ENCODE measurements at places on chromosomes 3 and 15.

DNA sequence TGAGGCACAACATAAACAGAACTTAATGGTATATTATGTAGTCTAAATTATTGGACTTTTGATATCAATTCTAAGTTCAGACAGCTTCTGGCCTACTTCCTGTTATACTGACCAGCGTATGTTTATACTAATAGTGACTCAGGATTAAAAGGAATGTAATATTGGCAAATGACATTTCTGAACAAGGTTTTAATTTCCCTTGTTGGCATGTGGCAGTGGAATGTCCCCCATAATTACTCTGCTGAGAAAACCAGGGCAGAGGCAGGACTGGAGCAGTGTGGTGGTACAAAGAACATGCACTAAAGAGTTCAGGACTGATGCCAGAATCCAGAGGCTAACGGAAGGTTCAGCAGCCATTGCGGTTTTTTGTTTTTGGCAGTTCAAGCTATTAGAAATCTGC lies 184.0 kb downstream of the KCNAB1 start:
- no peak for DNase-seq

GRCh38 chr15:96066126-96066525 lies 264.4 kb upstream of the NR2F2 start:
- DNase-seq = no peak

- no peak for DNase-seq
Observed at GRCh38 chr3:133259767-133260166, 140.1 kb upstream of the BFSP2 start.

GRCh38 chr3:195823280-195823679 lies 11.6 kb upstream of the MUC4 start:
- DNase-seq = no peak

- DNase-seq = no peak
Observed at GRCh38 chr3:13853978-13854296, 25.9 kb downstream of the WNT7A start.

GRCh38 chr15:42093966-42094365 lies 396 bp downstream of the PLA2G4D start:
- DNase-seq = no peak

DNA sequence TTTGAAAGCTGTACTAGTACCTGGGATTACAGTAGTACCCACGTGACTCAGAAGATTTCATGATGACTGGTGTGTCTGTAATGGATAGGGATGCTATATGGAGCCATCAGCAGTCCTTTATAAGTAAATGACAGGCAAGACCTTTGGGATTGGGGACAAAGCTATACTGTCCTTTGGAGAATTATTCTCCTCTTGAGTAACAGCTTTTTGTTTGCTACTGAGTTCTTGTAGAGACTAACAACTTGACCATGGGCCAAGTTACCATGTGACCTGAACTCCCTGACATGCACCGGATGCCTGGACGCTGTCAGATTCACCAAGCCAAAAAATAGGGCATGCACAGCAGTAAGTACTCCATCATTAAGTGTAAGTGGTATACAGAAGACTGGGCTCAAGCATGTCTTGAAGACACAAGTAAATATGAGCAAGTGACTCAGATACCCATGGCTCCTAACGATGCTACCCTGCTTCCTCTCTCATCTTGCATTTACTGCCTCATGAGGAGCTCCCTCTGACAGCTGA lies 12.9 kb downstream of the SEC11A start:
- no peak for DNase-seq

DNA sequence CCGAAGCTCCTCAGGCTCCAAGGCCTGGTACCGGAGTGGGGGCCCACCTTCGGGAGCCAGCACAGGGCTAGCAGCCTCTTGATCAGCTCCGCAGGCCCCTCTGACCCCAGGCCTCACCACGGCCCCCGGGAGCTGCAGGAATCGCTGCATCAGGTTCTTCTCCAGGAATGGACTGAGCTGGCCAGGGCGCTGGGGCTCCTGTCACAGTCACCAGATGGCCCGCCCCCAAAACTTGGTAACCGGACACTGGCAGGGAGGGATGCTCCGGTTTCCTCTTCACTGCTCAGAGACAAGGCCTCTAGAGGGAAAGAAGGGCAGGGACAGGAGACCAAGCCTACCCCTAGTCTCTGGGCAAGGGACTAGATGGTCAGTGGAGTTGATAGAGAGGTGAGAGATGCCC lies 9.9 kb downstream of the AP3B2 start:
- DNase-seq = no peak

DNA sequence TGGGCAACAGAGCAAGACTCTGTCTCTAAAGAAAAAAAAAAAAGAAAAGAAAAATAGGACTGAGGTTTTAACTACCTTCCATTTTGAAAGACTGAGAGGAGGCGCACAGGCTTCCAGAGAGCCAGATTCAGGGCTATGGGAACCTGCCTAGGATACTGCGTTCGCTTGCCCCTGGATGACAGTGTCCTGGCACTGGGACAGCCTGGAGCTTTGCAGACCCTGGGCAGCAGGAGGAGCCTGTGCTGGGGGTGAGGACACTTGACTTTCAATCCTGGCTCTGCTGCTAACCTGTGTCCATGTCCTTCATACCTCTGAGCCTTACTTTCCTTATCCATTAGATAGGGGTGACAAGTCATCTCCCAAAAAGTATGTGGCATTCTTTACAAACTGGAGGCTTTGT lies 31.2 kb downstream of the CD276 start:
- no peak for DNase-seq

DNA sequence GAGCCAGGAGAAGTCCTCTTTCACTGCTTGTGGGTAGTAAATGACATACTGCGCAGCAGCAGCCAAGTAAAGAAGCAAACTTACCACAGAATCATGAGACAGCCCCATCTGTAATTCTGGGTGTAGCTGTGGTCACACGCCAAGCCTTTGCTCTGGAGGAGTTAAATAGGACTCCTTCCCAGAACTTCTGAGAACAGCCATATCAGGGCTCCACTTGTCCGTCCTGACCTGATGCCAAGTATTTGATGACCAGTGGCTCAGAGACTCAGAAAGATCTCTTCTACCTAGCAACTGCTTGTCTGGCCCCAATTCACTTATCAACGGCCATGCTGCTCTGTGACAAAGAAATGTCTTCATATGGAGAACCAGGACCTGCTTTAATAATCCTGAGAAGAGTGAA lies 20.6 kb upstream of the GOLIM4 start:
- DNase-seq = no peak

- peak; percentile 75 for DNase-seq
Observed at GRCh38 chr15:51982013-51982769, 10.6 kb upstream of the LEO1 start.

- DNase-seq = no peak
Observed at GRCh38 chr15:66941791-66942190, 123.6 kb upstream of the SMAD3 start.

DNA sequence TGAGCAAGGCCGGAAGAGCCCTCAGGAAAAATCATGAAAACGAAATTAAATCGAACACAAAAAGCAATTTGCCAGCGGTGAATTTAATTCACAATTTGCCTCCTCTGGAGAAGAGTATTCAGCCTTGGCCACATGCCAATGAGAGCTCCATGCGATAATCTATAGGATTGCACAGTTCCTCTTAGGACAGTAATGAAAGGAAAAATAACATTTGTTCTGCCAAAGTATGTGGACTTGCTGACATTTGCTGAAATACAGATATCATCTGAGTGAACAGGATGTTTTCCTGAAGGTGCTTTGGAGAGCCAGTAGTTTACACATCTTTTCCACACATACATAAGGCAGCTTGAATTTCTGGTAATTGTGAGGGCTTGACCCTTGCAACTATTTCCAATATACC lies 188.6 kb upstream of the PDZRN3 start:
- DNase-seq = no peak

GRCh38 chr3:171824116-171824515 lies 13.8 kb upstream of the PLD1 start:
- DNase-seq = no peak

DNA sequence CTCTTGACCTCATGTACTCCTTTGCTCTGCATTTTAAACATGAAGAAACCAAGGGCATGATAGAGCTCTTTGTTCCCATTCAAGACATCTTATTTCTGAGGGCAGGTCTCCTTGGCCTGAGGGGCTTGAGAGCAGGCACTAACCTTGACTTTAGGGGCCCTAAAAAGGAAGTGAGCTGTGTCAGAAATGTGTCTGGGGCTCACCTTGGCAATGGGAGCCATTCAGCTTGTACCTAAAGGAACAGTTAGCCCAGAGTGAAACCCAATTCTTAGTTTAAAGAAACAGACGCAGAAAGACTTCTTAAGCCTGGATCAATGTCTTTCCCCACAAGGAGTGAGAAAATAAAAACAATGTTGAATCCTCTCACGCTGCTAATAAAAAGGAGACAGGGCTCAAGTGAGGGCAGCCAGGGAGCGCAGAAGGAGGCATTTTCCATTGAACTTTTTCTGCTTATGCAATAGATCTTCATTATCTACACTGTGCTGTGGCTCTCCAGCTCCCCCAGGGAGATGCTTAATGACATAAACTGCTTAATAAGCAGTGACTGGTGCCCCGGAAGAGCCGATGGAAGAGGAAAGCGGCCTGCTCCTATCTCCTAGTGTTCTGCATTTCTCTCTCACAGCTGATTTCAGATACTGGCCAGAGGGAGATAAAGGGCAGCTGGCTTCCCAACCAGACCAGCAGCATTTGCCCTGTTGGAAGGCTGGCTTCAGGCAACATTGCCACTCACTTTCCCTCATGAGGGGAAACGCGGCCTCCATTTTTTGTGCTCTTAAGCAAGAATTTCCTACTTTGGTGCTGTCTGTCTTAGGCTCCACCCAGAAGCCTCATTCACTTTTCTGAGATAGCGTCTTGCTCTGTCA lies 152.0 kb downstream of the OPA1 start:
- peak; percentile 69 for DNase-seq

- DNase-seq = no peak
Observed at GRCh38 chr3:53936347-53936746, 44.7 kb upstream of the SELENOK start.

DNA sequence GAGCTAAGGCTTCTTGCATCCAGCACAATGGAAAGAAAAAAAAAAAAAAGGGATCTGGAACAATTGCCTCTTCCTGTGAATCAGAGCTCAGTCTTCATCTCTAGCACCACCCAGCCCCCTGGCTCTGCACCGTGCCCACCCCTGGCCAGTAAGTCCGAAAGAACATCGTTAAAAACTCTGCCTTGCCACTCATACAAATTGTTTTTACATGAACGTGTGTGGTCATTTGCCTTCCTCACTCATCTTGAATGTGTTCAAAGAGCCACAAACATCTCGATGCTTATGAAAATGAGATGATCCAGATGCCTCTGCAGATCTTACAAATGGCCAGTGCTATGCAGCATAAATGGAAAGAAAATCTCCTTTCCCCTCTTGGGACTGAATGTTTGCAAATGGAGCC lies 400.0 kb upstream of the PPP2R3A start:
- DNase-seq = no peak

DNA sequence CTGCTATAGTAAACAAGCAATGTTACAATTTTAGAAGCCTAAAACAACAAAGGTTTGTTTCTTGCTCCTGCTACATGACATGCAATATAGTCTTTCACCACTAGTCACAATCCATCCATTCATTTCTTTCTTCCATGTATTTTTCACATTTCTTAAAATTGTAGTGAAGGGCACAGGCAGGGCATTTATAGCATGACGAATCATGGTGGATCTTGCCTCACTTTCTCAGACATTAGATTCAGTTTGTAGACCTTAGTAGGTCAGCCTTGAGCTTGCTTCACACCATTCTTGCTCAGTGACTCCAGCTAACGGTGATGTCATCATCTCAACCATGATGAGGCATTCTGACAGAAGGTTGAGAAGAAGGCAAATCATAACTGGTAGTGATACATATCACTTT lies 546.8 kb downstream of the TBL1XR1 start:
- no peak for DNase-seq

GRCh38 chr15:67469680-67470079 lies 51.3 kb upstream of the C15orf61 start:
- DNase-seq = no peak

DNA sequence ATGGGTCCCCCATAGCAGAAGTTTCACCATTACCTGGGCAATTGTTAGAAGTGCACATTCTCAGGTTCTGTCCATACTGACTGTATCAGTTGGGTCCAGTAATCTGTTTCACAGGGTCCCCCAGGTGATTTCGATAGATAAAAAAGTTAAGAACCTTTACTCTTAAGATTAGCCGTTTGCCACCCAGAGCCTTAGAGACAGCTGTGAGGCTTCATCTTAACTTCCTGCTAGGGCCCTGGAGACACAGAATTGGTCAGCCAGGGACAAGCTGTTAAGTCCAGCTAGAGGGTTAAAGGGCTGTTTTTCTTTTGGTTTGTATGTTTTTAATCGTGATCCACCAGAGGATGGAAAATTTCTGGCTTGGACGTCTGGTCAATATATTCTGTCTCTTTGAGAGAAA lies 6.7 kb downstream of the FAM162A start:
- no peak for DNase-seq

DNA sequence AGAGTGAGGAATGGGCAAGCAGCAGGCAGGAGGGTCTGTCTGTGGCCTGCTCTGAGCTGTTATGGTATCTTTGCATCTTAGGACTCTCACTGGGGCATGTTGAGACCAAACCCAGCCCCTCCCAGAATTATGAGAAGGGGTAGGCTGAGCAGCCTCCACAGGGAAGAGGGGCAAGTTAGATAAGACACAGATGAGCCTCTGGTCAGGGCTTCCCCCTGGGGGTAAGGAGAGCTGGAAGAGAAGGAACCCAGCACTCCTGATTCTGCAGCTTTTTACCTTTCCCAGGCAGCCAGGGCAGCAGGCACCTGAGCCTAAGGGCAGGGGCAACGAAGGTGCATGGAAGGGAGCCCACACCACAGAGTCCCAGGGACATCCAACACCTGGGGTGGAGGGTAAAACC lies 19.3 kb downstream of the DUOX1 start:
- no peak for DNase-seq

- DNase-seq = no peak
Observed at GRCh38 chr3:52554026-52554755, 17.8 kb downstream of the UQCC5 start.

- DNase-seq = no peak
Observed at GRCh38 chr15:48578965-48579364, 66.5 kb downstream of the FBN1 start.

GRCh38 chr3:157166115-157166514 lies 6.2 kb upstream of the CCNL1 start:
- DNase-seq = peak; percentile 11

- peak; percentile 56 for DNase-seq
Observed at GRCh38 chr15:67838789-67839332, 984 bp downstream of the RNU6-1 start.

- DNase-seq = no peak
Observed at GRCh38 chr3:147301781-147302180, 104.6 kb downstream of the ZIC4 start.

DNA sequence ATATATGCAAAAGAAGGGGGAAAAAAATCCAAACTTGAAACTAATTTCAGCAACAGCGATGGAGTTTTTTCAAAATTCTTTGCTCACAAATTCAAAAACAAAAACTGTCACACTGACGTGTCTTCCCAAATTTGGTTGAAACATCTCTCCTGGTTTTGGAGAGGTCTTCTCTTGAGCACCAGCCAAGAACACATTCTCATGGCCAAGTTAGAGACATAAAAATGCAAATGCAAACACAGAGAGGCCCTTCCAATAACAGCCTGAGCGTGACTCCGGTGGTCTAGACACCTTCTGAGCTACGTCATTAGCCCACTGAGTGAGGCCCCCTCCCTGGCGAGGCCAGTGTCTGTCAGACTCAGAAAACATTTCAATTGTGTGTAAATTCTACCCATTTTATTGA lies 436.0 kb upstream of the PROK2 start:
- DNase-seq = no peak

All from HepG2 (cell line).